Hepatic stellate cell (primary cell): ENCODE measurements at places on chromosomes 12 and 14.

DNA sequence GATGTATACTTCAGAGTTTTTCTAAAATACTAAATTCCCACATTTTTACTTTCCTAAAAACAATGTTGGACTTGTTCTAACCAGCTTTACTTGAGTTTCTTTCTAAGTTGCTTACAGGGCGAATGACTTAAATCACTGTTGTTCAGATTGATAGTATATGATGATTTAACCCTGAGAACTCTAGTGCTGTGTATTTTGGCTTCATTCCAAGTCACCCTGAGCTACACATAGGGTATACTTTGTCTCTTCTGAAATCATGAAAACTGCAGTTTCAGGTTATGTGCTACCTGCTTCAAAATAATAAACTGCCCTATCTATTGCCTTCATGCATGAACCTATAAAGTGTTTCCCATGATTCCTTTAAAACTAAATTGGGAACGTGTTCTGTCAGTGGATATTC lies 162.5 kb upstream of the PDE3A start:
- no peak for DNase-seq

DNA sequence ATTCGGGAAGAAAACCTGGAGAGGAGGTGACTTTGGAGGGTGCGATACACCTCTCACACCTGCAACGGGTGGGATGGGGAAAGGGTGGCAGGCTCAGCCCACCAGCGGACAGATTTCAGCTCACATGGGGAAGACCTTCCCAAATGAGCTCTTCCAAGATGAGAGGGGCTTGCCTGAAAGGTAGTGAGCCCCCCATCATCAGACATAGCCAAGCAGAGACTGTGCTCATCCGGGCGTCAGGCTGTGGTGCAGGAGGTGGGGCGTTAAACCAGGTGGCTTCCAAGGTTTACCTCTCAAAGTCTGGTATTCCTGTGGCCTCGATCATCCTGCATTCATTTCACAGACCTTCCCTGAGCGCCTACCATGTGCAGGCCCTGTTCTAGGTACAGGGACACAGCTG lies 105.4 kb upstream of the FKBP4 start:
- no peak for DNase-seq

DNA sequence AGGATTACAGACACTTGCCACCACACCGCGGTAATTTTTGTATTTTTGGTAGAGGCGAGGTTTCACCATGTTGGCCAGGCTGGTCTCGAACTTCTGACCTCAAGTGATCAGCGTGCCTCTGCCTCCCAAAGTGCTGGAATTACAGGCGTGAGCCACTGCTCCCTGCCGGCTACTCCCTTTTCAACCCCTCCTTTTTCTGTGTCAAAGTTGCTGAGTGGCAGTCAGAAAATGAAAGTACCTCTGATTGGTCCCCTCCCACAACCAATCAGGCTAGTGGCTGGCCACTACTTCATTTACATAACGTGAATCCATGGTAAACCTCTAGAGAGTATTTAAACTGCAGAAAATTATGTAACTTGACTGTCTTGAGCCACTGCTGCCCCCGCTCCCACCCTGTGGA lies 5.9 kb downstream of the RESF1 start:
- DNase-seq: no peak

- DNase-seq: peak; percentile 15
Measured at GRCh38 chr14:21978184-21978998, 304.8 kb upstream of the OR4E1 start.

- no peak for DNase-seq
Measured at GRCh38 chr14:44030831-44031383, 476.2 kb downstream of the FSCB start.

DNA sequence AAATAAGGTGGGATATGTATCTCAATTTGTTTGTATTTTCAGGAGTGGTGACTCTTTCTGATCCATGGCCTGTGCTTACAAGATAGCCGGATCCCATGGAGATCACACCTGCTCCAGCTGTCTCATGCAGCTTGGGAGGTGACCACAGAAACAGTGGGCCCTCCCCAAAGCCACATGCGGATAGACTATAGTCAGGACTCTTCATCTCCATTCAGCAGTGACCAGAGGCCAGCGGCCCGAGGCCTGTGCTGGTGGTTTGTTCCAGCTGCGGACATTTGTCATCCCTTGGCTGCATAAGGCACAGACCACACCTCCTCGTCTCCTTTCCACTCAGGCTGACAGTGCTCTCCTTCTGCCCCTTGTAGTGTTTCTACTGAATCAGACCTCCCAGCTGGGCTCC lies 14.7 kb upstream of the WNT5B start:
- no peak for DNase-seq

- DNase-seq: no peak
Measured at GRCh38 chr12:75705749-75706711, 194.6 kb upstream of the KRR1 start.
